ENCODE measurements at places on chromosomes 13 and 19. TPM values are rescaled to one million over a fixed set of nuclear protein-coding genes. Genes with fewer than 3 reads are reported as not detected.

DNA sequence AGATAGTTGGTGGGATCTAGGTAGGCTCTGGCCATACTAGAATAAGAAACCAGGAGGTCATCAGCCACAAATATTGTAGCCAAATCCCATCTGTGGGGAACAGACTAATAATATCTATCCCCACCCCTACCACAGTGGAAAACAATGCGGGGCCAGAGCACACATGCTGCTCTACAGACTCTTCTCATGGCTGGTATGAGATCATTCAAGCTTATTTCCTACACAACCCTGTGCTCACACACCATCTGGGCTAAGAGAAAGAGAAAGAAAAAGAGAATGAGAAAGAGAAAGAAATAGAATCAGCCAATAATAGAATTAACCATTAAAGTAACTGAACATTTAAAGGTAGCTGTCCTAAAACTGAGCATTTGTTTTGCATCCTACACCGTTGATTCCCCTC is 1268.4 kb upstream of the SPRY2 start:
- DNase-seq: no peak

Gene CYP4F8
- not detected for total RNA-seq

Gene ZNF566
- total RNA-seq: 5.8 TPM

- DNase-seq: no peak
Measured at GRCh38 chr13:37338726-37339385, 233.4 kb upstream of the CSNK1A1L start.

DNA sequence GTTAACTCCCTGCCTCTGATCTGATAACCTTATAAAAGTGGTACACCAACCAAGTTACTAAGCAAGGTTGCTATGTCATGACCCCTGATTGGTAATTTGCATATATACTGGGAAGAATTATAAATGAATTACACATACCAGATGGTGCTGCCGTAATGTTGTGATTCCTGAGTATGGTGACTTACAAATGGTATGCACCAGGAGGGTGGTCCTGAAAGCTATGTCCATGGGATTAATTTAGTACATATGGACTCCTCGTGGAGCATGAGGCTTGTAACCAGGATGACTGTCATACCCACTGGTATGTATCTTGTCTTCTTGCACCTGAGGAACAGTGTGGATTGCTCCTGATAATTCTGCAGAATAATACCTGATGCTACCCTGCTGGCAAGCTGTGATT is 240.6 kb downstream of the GPC6 start:
- no peak for DNase-seq

GRCh38 chr13:37241786-37242185 is 136.3 kb upstream of the CSNK1A1L start:
- no peak for DNase-seq

GRCh38 chr19:49425922-49426592 is 869 bp downstream of the GFY start:
- no peak for DNase-seq

- DNase-seq: no peak
Measured at GRCh38 chr19:46715975-46716671, 791 bp downstream of the PRKD2 start.

- no peak for DNase-seq
Measured at GRCh38 chr13:80430561-80430960, 89.6 kb upstream of the SPRY2 start.

DNA sequence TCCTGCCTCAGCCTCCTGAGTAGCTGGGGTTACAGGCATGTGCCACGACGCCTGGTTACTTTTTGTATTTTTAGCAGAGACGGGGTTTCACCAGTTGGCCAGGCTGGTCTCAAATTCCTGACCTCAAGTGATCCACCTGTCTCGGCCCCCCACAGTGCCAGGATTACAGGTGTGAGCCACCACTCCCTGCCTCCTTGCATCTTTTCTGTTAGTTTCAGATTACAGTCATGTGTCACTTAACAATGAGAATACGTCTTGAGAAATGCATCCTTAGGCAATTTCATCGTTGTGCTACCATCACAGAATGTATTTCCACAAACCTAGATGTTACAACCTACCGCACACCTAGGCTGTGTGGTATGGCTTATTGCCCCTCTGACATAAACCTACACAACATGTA is 180.4 kb downstream of the TM9SF2 start:
- no peak for DNase-seq

DNA sequence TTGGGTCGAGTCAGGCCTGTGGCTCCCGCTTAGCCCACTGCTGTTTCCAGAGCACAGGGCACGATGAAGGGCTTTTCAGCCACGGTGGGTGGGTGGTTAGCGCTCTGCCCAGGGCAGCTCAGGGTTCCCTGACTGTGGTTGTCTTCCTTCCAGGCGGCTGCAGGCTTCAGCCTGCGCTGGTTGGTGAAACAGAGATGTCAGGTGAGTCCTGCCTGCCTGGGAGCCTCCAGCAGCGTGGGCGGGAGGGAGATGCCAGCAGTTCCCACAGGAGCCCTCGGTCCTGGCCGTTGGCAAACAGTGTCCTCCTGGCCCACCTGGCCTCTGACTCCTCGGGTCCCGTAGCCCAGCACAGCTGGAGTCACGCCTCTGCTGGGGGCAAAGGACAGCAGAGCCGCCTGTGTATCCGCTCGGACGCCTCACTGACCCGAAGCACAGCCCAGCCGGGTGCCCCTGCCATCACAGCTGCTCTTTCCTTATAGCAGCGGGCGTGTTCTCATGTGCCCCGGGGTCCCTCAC is 9.7 kb downstream of the ADAT3 start:
- no peak for DNase-seq

Gene ADGRE1
- total RNA-seq: 8.9 TPM

DNA sequence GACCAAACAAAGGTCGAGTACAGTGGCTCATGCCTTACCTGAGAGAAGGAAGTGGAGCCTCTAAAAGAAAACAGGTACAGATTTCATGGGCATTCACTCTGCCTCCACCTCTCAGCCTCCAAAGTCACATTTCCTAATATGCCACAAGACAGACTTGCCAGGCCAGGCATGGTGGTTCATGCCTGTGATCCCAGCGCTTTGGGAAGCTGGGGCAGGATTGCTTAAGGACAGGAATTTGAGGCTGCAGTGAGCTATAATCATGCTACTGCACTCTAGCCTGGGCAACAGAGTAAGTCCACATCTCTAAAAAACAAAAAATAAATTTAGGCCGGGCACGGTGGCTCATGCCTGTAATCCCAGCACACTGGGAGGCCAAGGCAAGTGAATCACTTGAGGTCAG is 10.9 kb upstream of the DNMT1 start:
- DNase-seq: no peak

DNA sequence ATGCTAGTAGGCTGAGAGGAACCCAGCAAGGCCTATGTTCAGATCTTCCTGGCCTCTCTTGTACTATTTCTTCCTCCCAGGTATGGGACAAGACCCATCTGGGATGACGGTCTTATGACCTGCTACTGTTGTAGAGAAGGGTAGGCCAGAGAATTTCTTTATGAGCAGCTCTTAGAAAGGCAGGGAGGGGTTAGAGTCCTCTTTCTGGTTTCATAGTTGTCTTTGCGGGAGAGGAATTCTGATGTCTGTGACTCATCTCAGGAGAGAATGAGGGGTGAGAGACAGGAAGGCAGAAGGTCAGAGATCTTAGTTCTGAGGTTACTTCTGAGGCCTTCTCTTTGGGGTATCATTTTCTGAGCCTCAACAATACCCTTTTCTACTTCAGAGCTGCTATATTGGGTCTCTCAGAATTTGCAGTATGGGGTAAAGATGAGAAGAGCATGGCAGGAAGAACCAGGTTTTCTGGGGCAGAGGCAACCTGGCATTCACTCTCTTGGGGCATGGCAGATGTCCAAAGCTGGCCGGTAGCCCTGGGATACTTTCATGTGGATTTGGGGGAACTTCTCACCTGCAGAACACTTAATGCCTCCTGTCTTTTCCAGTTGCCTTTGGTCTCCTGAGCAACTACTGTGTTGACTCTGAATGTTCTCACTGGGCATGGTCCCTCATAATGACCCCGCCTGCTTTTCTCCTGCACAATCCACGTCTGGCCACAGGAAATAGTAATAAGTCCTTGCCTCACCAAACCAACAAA is 154.4 kb downstream of the GGACT start:
- peak; percentile 44 for DNase-seq

Gene PODNL1
- total RNA-seq: not detected

Gene SBK3
- not detected for total RNA-seq

Gene JUND
- total RNA-seq: 176 TPM

Measured in GM12878 (cell line).